Body of pancreas (tissue), 4 donors: ENCODE measurements at places on chromosomes 1 and 21.

GRCh38 chr1:3306583-3307291, 147.7 kb upstream of the ARHGEF16 start:
- H3K27me3 ChIP-seq: no peaks in the 10 kb centered on the region
- DNase-seq: no peak
- no peaks in the 10 kb centered on the region for H3K4me1 ChIP-seq
- no peak overlapping the region for H3K27ac ChIP-seq
- H3K4me3 ChIP-seq: no peak overlapping the region
- H3K36me3 ChIP-seq: no peaks in the 10 kb centered on the region

DNA sequence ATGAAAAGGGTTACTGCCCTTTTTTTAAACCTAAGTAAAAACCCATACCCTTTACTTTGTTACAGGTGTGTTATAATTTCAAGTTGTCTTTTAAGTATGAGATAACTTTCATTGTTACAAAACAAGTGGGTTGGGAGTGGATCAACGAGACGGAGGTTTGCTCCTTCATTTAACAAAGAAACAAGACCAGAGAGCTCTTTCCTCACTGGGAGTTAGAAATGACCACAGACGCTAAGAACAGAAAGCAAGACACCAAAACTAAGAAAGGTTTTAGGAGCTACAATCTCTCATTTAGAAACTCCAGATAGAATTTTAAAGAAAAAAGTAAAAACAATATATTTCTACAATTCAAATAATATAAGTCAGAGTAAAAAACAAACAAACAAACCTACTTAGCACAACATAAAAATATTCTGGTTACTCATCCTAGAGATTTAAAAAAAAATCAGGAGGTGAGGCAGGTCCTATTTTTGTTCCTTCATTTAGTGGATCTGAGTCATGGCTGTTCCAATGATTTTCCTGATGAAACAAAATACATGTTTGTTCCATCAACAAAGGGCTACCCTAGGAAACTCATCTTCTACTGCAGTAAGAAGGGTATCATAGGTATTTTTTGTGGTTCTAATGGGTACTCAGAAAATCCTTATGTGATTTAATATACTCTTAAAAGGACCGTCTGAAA, 33.0 kb downstream of the APP start:
- H3K27ac ChIP-seq: no peak overlapping the region
- no peak for DNase-seq
- peaks cover 29% of the 10 kb centered on the region for H3K4me1 ChIP-seq
- H3K4me3 ChIP-seq: no peak overlapping the region

- no peaks in the 10 kb centered on the region for H3K36me3 ChIP-seq
- H3K27ac ChIP-seq: no peak overlapping the region
- no peak for DNase-seq
- no peak overlapping the region for H3K4me3 ChIP-seq
- H3K4me1 ChIP-seq: peaks cover 30% of the 10 kb centered on the region
These were observed 10.0 kb upstream of the LBR start for GRCh38 chr1:225437710-225438437.

DNA sequence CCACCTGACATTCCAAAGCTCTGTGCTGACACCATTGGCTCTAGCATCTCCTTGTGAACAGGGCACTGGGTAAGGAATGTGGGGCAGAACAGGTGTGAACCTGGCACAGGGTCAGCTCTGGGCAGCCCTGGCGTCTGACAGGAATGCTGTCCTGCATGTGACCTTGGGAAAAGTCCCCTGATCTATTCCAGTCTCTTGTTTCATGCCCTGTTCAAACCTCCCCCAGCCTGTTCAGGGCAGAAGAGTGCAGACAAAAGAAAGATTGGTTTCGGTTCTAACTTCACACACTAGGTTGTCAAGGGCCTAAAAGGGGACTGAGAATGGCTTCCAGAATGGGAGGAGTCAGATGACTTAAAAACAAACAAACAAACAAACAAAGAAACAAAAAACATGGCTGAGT, 27.6 kb upstream of the SDHB start:
- peak overlapping the region; percentile 83 for H3K27ac ChIP-seq
- DNase-seq: peak; percentile 94
- H3K27me3 ChIP-seq: no peaks in the 10 kb centered on the region
- no peak overlapping the region for H3K4me3 ChIP-seq
- peaks cover 20% of the 10 kb centered on the region for H3K4me1 ChIP-seq
- H3K36me3 ChIP-seq: no peaks in the 10 kb centered on the region

- no peak overlapping the region for H3K4me3 ChIP-seq
- peaks cover 5% of the 10 kb centered on the region for H3K4me1 ChIP-seq
- H3K27me3 ChIP-seq: no peaks in the 10 kb centered on the region
- H3K36me3 ChIP-seq: no peaks in the 10 kb centered on the region
- no peak overlapping the region for H3K27ac ChIP-seq
These were observed 56.6 kb downstream of the OLIG1 start for GRCh38 chr21:33126569-33126968.

DNA sequence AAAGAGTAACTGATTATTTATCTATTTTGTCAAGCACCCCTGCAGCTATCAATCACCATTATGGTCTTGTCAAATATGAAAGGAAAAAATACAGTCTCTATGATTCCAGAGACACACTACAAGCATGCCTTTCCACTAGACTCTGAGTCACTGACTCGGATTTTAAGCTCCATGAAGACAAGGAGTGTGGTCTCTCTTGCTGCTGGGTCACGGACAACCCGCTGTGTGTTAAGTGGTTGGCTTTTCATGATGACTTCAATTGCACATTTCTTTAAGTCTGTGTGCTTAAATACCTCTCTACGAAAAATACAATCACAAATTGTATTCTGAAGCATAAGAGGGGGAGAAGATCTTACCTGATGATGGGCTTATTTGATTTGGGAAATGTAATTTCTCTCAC, 14.0 kb upstream of the GNG4 start:
- H3K27me3 ChIP-seq: no peaks in the 10 kb centered on the region
- H3K4me3 ChIP-seq: no peak overlapping the region
- no peak overlapping the region for H3K27ac ChIP-seq
- no peak for DNase-seq
- H3K4me1 ChIP-seq: no peaks in the 10 kb centered on the region
- no peaks in the 10 kb centered on the region for H3K36me3 ChIP-seq

GRCh38 chr1:194295685-194296084, 1109.3 kb upstream of the B3GALT2 start:
- no peak overlapping the region for H3K27ac ChIP-seq
- H3K27me3 ChIP-seq: no peaks in the 10 kb centered on the region
- H3K4me3 ChIP-seq: no peak overlapping the region
- peak; percentile 13 for DNase-seq
- no peaks in the 10 kb centered on the region for H3K4me1 ChIP-seq

GRCh38 chr21:28186604-28187003, 806.1 kb downstream of the LTN1 start:
- H3K27me3 ChIP-seq: no peaks in the 10 kb centered on the region
- H3K27ac ChIP-seq: no peak overlapping the region
- no peak overlapping the region for H3K4me3 ChIP-seq
- DNase-seq: no peak
- no peaks in the 10 kb centered on the region for H3K36me3 ChIP-seq
- no peaks in the 10 kb centered on the region for H3K4me1 ChIP-seq

GRCh38 chr1:229848752-229849677, 218.0 kb upstream of the GALNT2 start:
- H3K27ac ChIP-seq: no peak overlapping the region
- no peaks in the 10 kb centered on the region for H3K36me3 ChIP-seq
- H3K27me3 ChIP-seq: no peaks in the 10 kb centered on the region
- H3K4me1 ChIP-seq: peaks cover 29% of the 10 kb centered on the region
- no peak for DNase-seq

GRCh38 chr1:213417225-213417820, 366.3 kb downstream of the RPS6KC1 start:
- no peak overlapping the region for H3K4me3 ChIP-seq
- H3K27ac ChIP-seq: no peak overlapping the region
- H3K27me3 ChIP-seq: no peaks in the 10 kb centered on the region
- peaks cover 15% of the 10 kb centered on the region for H3K4me1 ChIP-seq
- DNase-seq: no peak
- H3K36me3 ChIP-seq: no peaks in the 10 kb centered on the region

GRCh38 chr1:109659997-109660690, 4.2 kb downstream of the GSTM4 start:
- peak; percentile 74 for DNase-seq
- H3K4me1 ChIP-seq: peaks cover 40% of the 10 kb centered on the region
- H3K36me3 ChIP-seq: no peaks in the 10 kb centered on the region
- no peak overlapping the region for H3K4me3 ChIP-seq
- H3K27ac ChIP-seq: peak overlapping the region; percentile 76
- H3K27me3 ChIP-seq: no peaks in the 10 kb centered on the region

- no peaks in the 10 kb centered on the region for H3K36me3 ChIP-seq
- no peaks in the 10 kb centered on the region for H3K27me3 ChIP-seq
- DNase-seq: no peak
- H3K27ac ChIP-seq: no peak overlapping the region
These were observed 23.8 kb downstream of the TMCC2 start for GRCh38 chr1:205251576-205251975.

GRCh38 chr1:8061673-8062386, 35.7 kb upstream of the ERRFI1 start:
- no peaks in the 10 kb centered on the region for H3K27me3 ChIP-seq
- peak overlapping the region; percentile 84 for H3K27ac ChIP-seq
- H3K36me3 ChIP-seq: no peaks in the 10 kb centered on the region
- no peak for DNase-seq
- H3K4me3 ChIP-seq: no peak overlapping the region
- H3K4me1 ChIP-seq: peaks cover 27% of the 10 kb centered on the region

- peak overlapping the region; percentile 51 for H3K27ac ChIP-seq
- no peak overlapping the region for H3K4me3 ChIP-seq
- DNase-seq: no peak
- peaks cover 15% of the 10 kb centered on the region for H3K4me1 ChIP-seq
These were observed 8.3 kb upstream of the MUTYH start for GRCh38 chr1:45348609-45348965.

GRCh38 chr1:233582439-233582838, 31.5 kb upstream of the KCNK1 start:
- no peak for DNase-seq
- H3K4me1 ChIP-seq: no peaks in the 10 kb centered on the region
- H3K36me3 ChIP-seq: no peaks in the 10 kb centered on the region
- no peak overlapping the region for H3K4me3 ChIP-seq

GRCh38 chr1:191905781-191906180, 252.5 kb upstream of the RGS18 start:
- H3K27ac ChIP-seq: no peak overlapping the region
- DNase-seq: no peak
- no peaks in the 10 kb centered on the region for H3K36me3 ChIP-seq
- H3K27me3 ChIP-seq: no peaks in the 10 kb centered on the region
- H3K4me1 ChIP-seq: no peaks in the 10 kb centered on the region
- H3K4me3 ChIP-seq: no peak overlapping the region

- H3K4me3 ChIP-seq: no peak overlapping the region
- peaks cover 9% of the 10 kb centered on the region for H3K4me1 ChIP-seq
- no peak for DNase-seq
- no peaks in the 10 kb centered on the region for H3K36me3 ChIP-seq
These were observed 8.1 kb upstream of the PRDM16 start for GRCh38 chr1:3060601-3061551.

GRCh38 chr1:20202166-20202565, 15.8 kb upstream of the PLA2G2C start:
- no peak overlapping the region for H3K27ac ChIP-seq
- H3K4me3 ChIP-seq: no peak overlapping the region
- H3K4me1 ChIP-seq: no peaks in the 10 kb centered on the region
- no peaks in the 10 kb centered on the region for H3K27me3 ChIP-seq
- no peaks in the 10 kb centered on the region for H3K36me3 ChIP-seq

- no peaks in the 10 kb centered on the region for H3K36me3 ChIP-seq
- DNase-seq: no peak
- no peak overlapping the region for H3K4me3 ChIP-seq
- no peak overlapping the region for H3K27ac ChIP-seq
These were observed 77.1 kb downstream of the PAX7 start for GRCh38 chr1:18707696-18708257.

- no peaks in the 10 kb centered on the region for H3K27me3 ChIP-seq
- H3K4me3 ChIP-seq: no peak overlapping the region
- H3K27ac ChIP-seq: no peak overlapping the region
- no peak for DNase-seq
- H3K4me1 ChIP-seq: peaks cover 6% of the 10 kb centered on the region
These were observed 4.6 kb downstream of the POFUT2 start for GRCh38 chr21:45283035-45283610.

DNA sequence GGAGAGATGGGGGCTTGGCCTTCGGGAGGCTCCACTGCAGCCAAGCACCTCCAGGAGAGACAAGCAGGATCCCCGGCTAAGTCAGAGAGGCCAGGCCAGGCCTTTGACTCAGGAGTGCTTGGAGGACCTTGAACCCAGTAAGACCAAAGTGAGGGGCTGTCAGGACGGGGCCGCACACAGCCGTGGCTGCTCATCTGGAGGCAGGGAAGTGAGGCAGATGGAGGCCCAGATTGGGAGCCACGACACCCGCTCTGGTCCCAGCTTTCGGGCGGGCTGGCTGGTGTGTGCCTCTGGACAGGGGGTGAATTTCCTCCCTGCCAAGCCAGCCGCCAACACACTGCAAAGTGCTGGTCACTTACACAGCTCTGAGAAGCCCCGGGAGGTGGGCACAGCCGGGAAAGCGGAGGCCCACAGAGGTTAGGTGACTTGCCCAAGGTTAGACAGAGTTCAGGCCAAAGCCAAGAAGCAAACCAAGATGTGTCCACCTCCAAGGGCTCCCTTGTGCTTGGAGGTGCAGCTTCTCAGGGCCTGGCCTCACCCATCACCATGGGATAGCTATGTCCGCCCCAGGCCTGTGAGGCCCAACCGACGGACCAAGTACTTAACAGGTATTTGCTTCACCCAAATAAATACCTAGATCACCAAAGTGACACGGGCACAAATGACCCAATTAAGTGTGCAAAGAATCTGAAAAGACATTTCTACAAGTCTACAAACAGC, 58.3 kb downstream of the CHD5 start:
- no peak overlapping the region for H3K27ac ChIP-seq
- peak; percentile 7 for DNase-seq
- H3K4me3 ChIP-seq: no peak overlapping the region
- H3K4me1 ChIP-seq: no peaks in the 10 kb centered on the region
- no peaks in the 10 kb centered on the region for H3K36me3 ChIP-seq

GRCh38 chr1:163414778-163415177, 93.0 kb downstream of the NUF2 start:
- H3K4me1 ChIP-seq: no peaks in the 10 kb centered on the region
- H3K4me3 ChIP-seq: no peak overlapping the region
- no peaks in the 10 kb centered on the region for H3K27me3 ChIP-seq
- no peak for DNase-seq

DNA sequence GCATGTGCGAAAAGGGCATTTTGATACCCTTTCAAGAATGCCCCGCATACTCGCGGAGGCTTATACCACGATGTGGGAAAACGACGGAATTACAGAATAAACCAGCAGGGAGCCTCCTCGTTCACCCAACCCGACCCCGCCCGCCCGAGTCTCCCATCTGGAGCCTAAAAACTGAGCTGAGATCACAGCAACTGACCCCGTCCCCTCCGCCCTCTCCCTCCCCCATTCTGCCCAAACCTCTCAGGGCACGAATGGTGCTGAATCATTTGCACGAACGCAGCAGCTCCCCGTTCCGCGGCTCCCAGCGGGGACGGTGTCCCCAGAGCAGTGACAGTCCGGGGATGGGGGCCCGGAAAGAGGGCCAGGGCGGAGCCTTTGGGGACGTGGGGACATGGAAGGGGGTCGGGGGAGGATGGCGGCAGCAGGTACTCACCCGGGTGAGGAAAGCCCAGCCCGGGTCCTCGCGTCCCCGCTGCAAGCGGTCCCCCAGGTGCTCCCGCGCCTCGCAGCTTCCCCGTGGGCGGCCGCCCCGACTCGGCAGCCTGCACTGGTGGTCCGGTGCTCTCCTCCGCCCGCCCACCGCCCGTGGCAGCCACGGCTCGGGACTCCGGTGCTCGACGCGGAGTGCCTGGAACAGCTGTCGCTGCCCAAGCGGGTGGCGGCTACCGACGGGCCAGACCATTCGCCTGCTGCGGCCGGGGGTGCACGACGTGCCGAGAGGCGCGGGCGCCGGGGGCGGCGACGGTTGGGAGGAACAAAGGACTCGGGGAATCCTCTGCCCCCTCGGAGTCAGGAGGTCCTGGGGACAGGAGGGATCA, at the start of gene TTLL7:
TSS of gene TTLL7 (minus strand) at position 635 of the 818 bp plus-strand sequence. CDS start 46,921 bp downstream, outside the sequence.
- H3K27me3 ChIP-seq: no peaks in the 10 kb centered on the region

GRCh38 chr1:55702064-55702463, 486.9 kb upstream of the USP24 start:
- H3K4me3 ChIP-seq: no peak overlapping the region
- H3K4me1 ChIP-seq: no peaks in the 10 kb centered on the region
